Activated CD4-positive, alpha-beta memory T cell treated with anti-CD3 and anti-CD28 coated beads for 36 hours (primary cell): ENCODE measurements at places on chromosomes 12 and 14. TPM values are rescaled to one million over a fixed set of nuclear protein-coding genes. Genes with fewer than 3 reads are reported as not detected.

TRIAP1 gene
- 34.6 TPM for total RNA-seq

DNA sequence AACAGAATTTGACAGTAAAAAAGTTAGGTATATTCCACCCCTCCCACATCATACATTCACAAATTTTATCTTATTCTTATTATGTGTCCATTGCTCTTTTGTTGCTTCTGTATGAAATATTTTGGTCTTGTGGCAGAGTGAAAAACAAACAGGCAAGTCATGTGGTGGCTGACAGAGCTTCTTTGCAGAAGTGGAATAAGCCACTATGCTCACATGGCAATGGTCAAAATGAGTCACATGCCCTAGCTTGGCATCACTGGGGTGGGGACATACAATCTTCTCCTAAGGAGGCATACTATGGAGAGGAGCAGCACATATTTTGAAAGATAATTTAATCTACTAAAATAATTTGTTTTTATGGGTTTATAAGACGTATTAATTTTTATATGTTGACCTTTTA is 27.7 kb upstream of the CMA1 start:
- no peak overlapping the region for H3K4me3 ChIP-seq
- H3K27me3 ChIP-seq: peaks cover 8% of the 10 kb centered on the region
- H3K36me3 ChIP-seq: no peaks in the 10 kb centered on the region
- no peak overlapping the region for H3K27ac ChIP-seq
- DNase-seq: peak; percentile 10
- no peaks in the 10 kb centered on the region for H3K4me1 ChIP-seq

ZNF891 gene
- 1.1 TPM for total RNA-seq

DNA sequence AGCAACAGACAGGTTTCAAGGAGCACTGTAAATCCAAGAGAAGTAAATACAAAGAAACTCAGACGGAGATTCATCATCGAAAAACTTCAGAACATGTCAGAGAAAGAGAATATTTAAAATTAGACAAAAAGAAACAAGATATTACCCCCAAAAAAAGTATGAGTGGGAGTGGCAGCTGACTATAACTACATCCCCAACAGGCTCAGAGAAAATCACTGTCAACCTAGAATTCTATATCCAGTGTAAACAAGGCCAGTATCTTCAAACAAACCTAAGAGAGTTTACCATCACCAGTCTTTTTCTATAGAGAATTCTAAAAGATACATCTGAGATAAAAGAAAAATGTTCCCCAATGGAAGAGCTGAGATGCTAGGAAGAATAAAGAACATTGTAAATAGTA is 39.6 kb downstream of the CRY1 start:
- no peak for DNase-seq
- no peak overlapping the region for H3K27ac ChIP-seq

- peak overlapping the region; percentile 20 for H3K4me3 ChIP-seq
- H3K27me3 ChIP-seq: no peaks in the 10 kb centered on the region
- no peak for DNase-seq
- peaks cover 45% of the 10 kb centered on the region for H3K4me1 ChIP-seq
These were observed 821.9 kb downstream of the VRK1 start for GRCh38 chr14:97618917-97619690.

DNA sequence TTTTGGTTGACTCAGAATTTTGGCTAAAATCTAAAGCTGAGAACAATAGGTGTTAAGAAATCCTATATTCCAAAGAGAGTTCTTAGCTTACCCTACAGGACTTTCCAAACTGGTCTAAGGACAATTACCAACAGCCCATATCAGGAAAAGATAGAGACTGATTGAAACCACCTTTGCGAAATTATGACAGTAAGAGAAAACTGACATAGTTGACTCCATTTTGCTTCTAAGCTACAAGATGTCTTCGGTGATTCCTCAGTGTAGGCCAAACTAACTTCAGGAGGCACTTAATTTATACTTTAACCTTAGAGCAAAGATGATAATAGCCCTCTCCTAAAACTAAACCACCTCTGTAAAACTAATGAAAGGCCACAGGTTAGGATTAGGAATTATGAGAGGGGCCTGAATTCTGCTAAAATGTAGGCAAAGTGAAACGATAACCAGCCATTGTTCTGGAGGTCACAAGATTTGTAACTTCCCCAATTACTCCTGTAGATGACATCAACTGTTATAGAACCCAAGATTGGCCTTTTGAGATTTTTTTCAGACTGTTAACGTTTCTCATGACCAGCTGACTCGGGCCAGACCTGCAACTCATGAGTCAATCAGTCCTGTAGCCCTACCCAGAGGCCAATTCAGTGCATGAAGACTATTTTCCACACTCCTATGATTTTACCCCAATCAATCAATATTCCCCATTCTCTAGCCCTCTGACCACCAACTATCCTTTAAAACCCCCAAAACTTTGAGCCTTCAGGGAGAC is 43.0 kb downstream of the KLRG1 start:
- H3K4me1 ChIP-seq: peaks cover 53% of the 10 kb centered on the region
- H3K4me3 ChIP-seq: no peak overlapping the region
- peak overlapping the region; percentile 31 for H3K27ac ChIP-seq

SLC38A2 gene
- total RNA-seq: 187 TPM

DNA sequence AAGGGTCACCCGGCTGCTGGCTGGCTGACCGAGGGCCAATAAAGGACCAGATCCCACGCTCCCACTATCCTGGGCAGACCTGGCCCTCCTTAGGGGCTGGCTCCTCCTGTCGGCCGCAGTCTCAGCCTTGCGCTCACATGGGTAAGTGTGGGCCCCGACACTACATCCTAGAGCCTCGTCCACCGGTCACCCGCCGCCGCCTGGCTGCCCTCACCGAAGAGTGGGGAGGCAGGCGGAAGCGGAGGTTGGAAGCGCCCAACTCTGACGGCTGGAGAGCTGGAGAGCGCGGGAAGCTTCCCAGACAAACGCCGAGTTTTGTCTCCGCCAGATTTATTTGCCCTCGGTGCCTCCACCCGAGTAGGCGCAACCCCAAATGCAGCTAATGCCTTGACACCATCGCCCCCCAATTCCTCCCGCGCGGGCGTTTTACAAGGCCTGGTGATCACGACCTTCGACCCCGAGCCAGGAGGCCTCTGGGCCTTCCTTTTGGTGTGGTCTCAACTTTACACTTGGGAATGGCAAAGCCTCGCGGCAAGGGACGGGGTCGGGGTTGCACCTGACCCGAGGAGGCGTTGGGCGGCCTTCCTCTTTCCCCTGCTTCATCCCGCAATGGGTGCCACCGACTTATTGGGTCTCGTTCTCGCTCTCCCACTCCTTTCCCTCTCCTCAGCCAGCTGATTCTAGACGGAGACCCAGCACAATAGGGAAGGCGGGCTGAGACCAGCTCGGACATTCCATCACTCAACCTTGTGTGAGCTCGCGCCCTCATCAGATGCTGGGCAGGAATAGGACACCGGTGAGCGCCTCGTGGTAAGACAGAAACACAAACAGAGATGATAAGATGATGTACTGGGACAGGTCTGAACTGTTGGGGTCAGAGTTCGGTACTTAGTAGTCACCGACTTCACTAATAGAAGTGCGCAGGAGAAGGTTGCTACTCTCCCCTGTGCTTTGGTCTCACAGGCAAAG is 78.3 kb upstream of the ANO4 start:
- H3K4me3 ChIP-seq: no peak overlapping the region
- DNase-seq: no peak

DNA sequence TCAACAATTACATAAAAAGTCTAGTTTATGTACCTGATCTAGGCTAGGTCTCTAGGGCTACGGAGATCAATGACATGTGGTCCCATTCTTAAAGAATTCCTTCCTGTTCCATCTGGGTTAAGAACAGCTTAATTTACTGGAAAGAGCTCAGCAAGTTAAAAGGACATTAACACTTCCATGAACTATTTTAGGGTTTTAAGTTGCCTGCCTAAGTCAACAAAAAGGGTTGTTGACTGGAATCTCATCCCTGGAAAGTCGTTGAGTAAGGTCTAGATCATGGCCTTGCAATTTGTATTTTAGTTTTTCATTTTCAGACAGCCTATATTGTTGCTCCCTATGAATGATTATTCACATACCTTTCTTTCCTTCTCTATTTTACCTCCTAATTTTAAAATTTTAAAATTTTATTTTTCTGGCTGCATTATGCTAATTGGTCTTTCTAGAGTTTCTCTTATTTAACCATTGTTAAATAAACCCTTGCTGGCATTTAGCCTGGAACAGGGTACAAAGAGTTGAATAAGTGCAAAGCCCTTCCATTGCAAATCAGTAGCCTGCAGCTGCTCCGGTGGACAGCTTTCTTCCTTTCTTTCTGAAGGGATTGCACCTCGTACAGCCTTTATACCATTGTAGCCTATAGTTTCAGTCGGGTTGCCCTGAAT is 66.3 kb downstream of the VRK1 start:
- H3K27ac ChIP-seq: no peak overlapping the region
- no peaks in the 10 kb centered on the region for H3K27me3 ChIP-seq
- DNase-seq: no peak
- H3K4me1 ChIP-seq: no peaks in the 10 kb centered on the region
- no peak overlapping the region for H3K4me3 ChIP-seq

DNA sequence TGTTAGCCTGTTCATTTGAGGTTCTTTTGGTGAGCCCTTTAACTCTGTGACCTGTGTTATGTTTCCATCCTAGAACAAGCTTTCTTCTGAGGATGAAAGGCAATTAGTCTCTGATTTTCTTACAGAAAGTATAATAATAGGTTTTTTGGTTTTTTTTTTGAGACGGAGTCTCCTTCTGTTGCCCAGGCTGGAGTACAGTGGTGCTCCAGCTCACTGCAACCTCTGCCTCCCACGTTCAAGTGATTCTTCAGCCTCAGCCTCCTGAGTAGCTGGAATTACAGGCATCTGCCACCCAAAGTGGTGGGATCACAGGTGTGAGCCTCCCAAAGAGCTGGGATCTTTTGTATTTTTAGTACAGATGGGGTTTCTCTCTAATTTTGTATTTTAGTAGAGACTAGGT is 52.7 kb upstream of the SYNE2 start:
- no peaks in the 10 kb centered on the region for H3K4me1 ChIP-seq
- no peaks in the 10 kb centered on the region for H3K36me3 ChIP-seq
- H3K27ac ChIP-seq: no peak overlapping the region
- H3K4me3 ChIP-seq: no peak overlapping the region
- H3K27me3 ChIP-seq: no peaks in the 10 kb centered on the region

DNA sequence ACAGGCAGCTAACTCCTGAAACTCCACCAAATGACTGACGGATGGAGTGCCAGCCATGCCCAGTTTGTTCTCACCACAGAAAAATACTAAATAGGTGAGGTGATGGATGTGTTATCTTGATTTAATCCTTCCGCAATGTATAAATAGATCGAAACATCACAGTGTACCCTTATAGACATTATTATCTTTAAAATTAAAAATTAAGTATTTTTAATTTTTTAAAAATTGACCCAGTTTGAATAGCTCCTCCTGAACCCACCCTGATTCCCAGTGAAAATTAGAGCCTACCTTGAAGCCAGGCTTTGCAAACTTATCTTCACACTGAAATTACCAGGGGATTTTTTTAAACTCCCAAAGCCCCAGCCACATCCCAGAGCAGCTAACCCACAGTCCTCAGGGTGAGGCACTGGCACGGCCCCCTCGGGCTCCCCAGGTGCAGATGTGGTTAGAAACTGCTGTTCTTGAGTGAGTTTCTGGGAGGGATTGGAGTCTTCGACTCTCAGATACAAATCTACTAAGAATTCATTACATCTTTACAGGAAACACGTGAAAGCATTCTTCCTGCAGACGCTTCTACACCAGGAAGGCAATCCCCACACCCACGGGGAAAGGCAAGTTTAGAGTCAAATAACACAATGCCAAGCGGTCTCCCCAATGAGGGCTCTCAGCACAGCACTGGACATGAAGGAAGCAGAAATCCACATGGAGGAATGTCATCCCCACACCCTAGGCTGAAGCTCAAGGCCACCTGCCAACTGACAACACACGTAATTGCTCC is 126.4 kb downstream of the RIMBP2 start:
- DNase-seq: no peak
- H3K27me3 ChIP-seq: no peaks in the 10 kb centered on the region
- H3K27ac ChIP-seq: no peak overlapping the region
- no peaks in the 10 kb centered on the region for H3K36me3 ChIP-seq
- H3K4me3 ChIP-seq: no peak overlapping the region
- H3K4me1 ChIP-seq: no peaks in the 10 kb centered on the region

- DNase-seq: no peak
- H3K36me3 ChIP-seq: no peaks in the 10 kb centered on the region
- no peak overlapping the region for H3K4me3 ChIP-seq
- no peaks in the 10 kb centered on the region for H3K27me3 ChIP-seq
These were observed 63.1 kb downstream of the C14orf132 start for GRCh38 chr14:96102081-96102856.

RNF212B gene
- total RNA-seq: not detected

TRHDE gene
- not detected for total RNA-seq

- peaks cover 58% of the 10 kb centered on the region for H3K36me3 ChIP-seq
- H3K4me3 ChIP-seq: peak overlapping the region; percentile 25
- H3K27me3 ChIP-seq: no peaks in the 10 kb centered on the region
These were observed 36.5 kb downstream of the ZC3H14 start for GRCh38 chr14:88599326-88599725.

- no peak overlapping the region for H3K4me3 ChIP-seq
- DNase-seq: no peak
- no peak overlapping the region for H3K27ac ChIP-seq
These were observed 106.5 kb downstream of the SAMD4A start for GRCh38 chr14:54673193-54674045.

GRCh38 chr14:97057238-97058073 is 260.3 kb downstream of the VRK1 start:
- DNase-seq: no peak
- H3K4me3 ChIP-seq: no peak overlapping the region
- no peaks in the 10 kb centered on the region for H3K4me1 ChIP-seq
- H3K27ac ChIP-seq: no peak overlapping the region
- no peaks in the 10 kb centered on the region for H3K27me3 ChIP-seq

- no peak overlapping the region for H3K27ac ChIP-seq
- no peak for DNase-seq
- peaks cover 1% of the 10 kb centered on the region for H3K27me3 ChIP-seq
- H3K4me3 ChIP-seq: no peak overlapping the region
- H3K36me3 ChIP-seq: peaks cover 2% of the 10 kb centered on the region
These were observed 279.4 kb downstream of the FOXN3 start for GRCh38 chr14:89137526-89138163.

- no peak overlapping the region for H3K4me3 ChIP-seq
- peaks cover 6% of the 10 kb centered on the region for H3K4me1 ChIP-seq
- H3K36me3 ChIP-seq: peaks cover 13% of the 10 kb centered on the region
- no peak for DNase-seq
- H3K27ac ChIP-seq: no peak overlapping the region
These were observed 19.9 kb downstream of the RIC8B start for GRCh38 chr12:106794369-106794768.

CD163L1 gene
- not detected for total RNA-seq

GRCh38 chr12:46360908-46361666 is 11.5 kb downstream of the SLC38A2 start:
- H3K27me3 ChIP-seq: no peaks in the 10 kb centered on the region
- H3K36me3 ChIP-seq: peaks cover 65% of the 10 kb centered on the region
- peak overlapping the region; percentile 71 for H3K27ac ChIP-seq
- H3K4me1 ChIP-seq: peaks cover 51% of the 10 kb centered on the region
- DNase-seq: no peak

GRCh38 chr14:103973354-103973753 is 31.0 kb upstream of the RD3L start:
- no peaks in the 10 kb centered on the region for H3K27me3 ChIP-seq
- no peak for DNase-seq
- no peak overlapping the region for H3K4me3 ChIP-seq
- H3K36me3 ChIP-seq: no peaks in the 10 kb centered on the region
- no peaks in the 10 kb centered on the region for H3K4me1 ChIP-seq

- peak; percentile 60 for DNase-seq
- H3K27me3 ChIP-seq: no peaks in the 10 kb centered on the region
- peak overlapping the region; percentile 40 for H3K27ac ChIP-seq
These were observed 70.0 kb upstream of the VPS33A start for GRCh38 chr12:122336015-122336946.

- peaks cover 15% of the 10 kb centered on the region for H3K36me3 ChIP-seq
- DNase-seq: peak; percentile 59
- no peaks in the 10 kb centered on the region for H3K27me3 ChIP-seq
- peak overlapping the region; percentile 57 for H3K27ac ChIP-seq
These were observed 33.2 kb downstream of the ZNF664 start for GRCh38 chr12:124006085-124006845.
